ENCODE measurements at places on chromosomes 2 and 18.

- peak; percentile 7 for DNase-seq
Measured at GRCh38 chr2:135916207-135916606, 40.0 kb upstream of the MCM6 start.

GRCh38 chr18:29188760-29189159 is 1011.8 kb upstream of the CDH2 start:
- DNase-seq = no peak

DNA sequence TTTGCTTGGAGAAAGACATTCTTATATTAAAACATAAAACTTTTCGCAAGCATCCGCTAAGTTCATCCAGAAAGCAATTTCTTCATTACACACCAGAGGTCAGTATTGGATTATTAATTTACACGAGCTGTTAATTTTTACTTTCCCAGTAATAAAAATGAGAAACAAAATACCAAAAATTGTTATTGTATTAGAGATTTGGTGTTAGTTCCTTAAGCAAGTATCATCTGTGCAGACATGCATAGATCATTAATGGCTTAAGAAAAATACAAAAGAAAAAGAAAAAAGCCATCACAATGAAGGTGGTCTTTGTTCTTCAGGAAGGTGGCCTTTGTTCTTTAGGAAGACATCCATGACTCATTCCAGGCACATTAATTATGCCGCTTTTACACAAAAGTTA is 53.6 kb upstream of the HNMT start:
- peak; percentile 41 for DNase-seq

- DNase-seq = no peak
Measured at GRCh38 chr2:7625392-7626138, 708.4 kb downstream of the RNF144A start.

DNA sequence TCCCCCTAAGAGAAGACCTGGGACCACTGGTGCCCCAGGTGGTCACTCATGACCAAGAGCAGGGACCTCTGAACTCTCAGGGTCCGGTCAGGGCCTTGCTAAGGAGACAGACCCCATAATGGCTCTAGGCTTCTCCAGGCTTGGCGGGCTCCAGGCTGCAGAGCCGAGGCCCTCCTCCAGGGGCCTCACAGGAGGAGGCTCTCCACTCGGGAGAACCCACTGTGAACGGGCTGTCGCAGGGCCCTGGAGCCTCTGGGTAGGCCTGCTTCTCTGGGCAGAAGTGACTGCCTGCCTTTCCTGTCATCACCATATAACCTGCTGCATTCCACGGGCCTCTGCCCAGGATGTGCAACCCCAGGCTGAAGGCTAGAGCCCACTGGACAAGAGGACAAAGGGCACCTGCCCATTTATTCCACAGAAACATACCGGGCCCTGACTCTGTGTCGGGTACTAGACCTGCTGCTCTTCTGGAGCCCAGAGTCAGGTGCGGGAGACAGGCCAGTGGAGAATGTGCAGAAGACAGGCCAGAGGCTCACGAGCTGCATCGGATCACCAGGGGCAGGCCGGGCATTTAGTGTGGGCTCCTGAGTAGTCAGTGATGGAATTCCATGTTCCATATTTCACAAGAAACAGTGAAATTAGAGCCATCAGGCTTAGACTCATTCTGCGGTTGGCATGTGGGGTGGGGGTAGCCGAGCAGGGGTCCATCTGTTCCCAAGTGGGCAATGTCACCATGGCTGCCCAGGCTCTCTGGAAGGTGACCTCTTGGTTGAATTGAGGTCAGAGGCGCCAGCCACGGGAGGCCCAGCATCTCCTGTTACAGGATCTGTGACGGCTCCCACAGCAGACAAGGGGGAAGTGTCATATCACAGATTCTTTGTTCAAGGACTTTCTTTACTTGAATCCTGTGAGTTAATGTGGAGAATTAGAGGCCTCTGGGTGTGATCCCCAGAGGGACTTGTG is 220.8 kb downstream of the SH3RF3 start:
- no peak for DNase-seq

- DNase-seq = no peak
Measured at GRCh38 chr2:9592699-9593098, 37.1 kb upstream of the ADAM17 start.

DNA sequence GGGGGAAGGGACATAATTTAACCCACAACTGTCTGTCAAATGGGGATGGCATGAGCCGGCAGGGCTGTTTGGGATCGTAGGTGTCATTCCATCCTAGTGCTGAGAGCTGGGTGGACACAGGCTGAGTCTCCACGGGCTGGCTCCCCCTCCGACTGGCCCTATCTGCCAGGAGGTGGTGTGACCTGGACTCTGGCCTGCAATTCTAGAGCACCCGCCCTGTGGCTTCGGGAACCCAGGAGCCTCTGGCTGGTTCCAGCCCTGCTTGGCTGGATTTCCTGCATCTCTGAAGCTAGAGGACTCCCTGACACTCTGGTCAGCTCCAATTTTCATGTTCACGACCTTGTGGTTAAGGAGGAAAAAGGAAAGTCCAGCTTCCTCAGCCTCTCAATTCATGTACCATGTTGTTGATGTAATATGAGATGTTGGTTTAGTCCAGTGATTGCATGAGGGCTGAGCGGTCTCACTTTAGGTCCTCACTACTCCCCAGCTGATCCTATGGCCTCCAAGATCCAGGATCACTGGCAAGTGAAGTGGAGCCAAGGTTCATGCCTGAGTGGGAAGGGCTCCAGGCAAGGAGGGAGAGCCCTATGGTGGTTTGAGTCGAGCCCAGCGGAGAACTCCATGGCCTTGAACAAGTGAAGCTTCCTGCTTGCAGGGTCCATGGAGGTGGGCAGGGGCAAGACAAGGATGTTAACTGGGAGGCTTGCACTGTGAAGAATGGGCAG is 169.1 kb downstream of the NDUFA10 start:
- no peak for DNase-seq

DNA sequence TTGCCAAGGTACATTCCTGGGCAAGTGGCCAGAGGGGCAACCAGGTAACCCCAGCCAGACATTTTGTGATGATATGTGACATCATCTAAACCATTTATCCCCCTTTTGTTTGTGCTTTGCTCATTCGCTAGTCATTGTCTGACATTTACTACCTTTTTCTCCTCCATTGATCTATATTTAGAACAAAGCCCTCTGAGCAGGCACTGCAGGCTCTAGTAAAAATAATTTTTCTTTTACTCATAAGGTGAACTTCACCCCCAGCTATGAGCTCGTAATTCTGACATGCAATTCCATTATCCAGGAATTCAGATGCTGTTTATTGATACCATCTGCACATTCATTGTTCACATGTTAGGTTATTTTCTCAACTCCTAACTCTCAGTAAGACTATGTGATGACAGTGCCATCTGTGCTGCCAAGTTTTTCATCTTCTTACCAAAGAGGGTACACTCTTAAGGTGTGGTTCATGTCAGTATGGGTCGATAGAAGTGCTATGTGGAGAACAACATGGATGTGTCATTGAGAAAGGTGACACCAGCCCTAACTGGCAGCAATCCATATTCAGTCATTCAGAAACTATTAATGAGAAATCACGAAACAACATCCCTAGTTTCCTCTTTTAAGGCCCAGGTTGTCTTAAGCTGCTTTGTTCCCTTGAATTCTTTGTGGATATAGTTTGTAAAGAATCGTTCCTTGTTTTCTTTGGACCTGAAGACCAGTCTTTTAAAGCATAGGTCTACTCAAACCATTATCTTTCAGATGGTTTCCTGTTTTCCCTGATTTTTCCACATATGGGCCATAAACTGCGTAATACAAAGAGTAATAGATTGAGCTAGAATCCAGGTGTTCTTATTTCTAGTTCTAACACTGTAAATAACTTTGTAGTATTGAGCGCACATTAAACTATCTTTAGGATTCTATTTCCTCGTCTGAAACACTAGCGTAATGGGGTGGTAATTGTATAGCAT is 978.1 kb upstream of the CDH2 start:
- peak; percentile 30 for DNase-seq

GRCh38 chr2:114631146-114631545 is 188.7 kb downstream of the DPP10 start:
- DNase-seq = no peak

GRCh38 chr2:218006741-218007140 is 3.9 kb upstream of the TNS1 start:
- DNase-seq = no peak

GRCh38 chr2:72998234-72998651 is 73.3 kb downstream of the SFXN5 start:
- no peak for DNase-seq

- no peak for DNase-seq
Measured at GRCh38 chr2:171404719-171405118, 29.1 kb downstream of the METTL8 start.

DNA sequence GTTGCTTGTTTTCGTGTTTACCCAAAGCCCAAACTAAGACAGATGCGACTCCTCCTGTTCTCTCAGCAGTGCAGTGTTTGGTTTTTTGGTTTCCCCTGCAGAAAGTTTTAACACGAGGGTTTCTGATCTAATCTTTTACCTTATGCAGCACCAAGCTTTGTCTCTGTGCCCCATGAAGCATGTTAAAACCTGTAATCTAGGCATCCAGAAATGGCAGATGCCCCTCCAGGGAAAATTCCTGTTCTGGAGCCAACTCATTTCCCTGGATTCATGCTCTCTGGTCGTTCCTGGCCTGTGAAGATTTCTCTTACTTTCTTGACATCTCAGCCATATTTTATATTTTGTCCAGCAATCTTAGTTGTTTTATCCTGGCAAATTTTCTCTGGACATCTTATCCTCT is 91.5 kb downstream of the LTBP1 start:
- DNase-seq = no peak

Data from NCI-H524 (cell line).